ENCODE measurements at places on chromosomes 2 and 18.

- DNase-seq = no peak
These were observed 41.6 kb downstream of the SH3RF3 start for GRCh38 chr2:109170645-109171044.

- peak; percentile 95 for DNase-seq
These were observed at the start of gene GLI2 for GRCh38 chr2:120735746-120736170. Gene GLI2, plus strand, starts transcription at chr2:120735868. Its CDS starts 61,453 bp downstream, at chr2:120797321.

- DNase-seq = no peak
These were observed 170.1 kb downstream of the INHBB start for GRCh38 chr2:120515759-120516678.

GRCh38 chr2:164677271-164677670 is 56.0 kb upstream of the GRB14 start:
- DNase-seq = no peak

GRCh38 chr18:57150828-57151227 is 3.9 kb downstream of the BOD1L2 start:
- DNase-seq = peak; percentile 82

DNA sequence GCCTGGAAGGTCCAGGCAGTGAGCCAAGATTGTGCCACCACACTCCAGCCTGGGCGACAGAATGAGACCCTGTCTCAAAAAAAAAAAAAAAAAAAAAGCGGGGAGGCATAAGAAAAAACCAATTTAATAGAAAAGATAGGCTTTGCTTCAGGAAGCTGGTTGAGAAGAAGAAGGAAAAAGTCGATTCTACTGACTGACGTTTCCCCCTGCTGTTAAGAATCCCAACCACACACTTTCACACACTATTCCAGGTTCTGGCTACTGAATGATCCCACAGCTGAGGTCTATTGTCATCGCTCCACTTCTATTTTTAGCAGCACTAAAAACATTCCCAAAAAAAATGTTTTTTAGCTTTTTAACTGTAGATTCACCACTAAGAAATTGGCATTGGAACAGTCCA is 6.7 kb upstream of the CHCHD5 start:
- DNase-seq = peak; percentile 16

- DNase-seq = no peak
These were observed 220.3 kb upstream of the NRP2 start for GRCh38 chr2:205461678-205462665.

- no peak for DNase-seq
These were observed 30.0 kb upstream of the ATP6V1B1 start for GRCh38 chr2:70905443-70906421.

DNA sequence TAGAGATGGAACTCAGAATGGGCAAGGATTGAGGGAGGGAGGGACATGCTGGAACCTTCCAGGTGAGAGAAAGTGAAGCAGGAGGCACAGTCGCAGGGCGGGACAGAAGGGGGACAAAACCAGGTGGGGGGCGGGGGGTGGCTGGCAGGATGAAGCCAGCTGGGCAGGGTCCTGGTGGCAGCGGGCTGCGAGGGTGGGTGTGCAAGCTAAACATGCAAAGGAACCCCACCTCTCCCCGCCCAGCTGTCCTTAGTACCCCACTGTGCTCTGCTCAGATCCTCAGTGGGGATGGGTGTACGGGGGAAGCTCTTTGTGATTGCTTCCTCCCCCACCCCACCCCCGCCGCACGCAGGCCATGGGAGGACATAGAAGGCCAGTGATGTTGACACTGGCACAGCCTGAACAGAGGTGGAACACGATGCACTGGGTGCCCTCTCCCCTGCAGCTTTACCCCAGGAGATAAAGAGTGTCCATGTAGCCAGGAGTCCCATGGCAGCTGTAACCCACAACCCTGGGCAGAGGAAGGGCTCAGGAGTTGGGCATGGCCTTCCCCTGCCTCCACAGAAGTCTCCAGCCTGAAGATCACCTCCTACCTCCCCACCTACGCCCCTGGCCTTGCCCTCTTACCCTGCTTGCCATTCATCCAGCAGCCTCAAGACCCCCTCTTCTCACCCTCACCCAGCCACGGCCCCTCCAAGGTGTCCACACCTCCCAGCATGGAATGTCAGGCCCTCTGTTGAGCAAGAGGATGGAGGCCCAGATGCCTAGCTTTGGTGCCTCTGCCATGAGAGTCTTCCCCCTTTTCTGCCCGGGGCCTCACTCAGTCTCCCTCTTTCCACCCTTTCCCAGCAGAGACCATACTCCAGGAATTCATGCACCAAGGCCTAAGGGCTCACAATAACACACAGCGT is 206.6 kb downstream of the ZBTB7C start:
- no peak for DNase-seq

- DNase-seq = no peak
These were observed 24.8 kb upstream of the TFCP2L1 start for GRCh38 chr2:121309801-121310200.

GRCh38 chr2:10215393-10215935 is 87.2 kb upstream of the HPCAL1 start:
- no peak for DNase-seq

- DNase-seq = no peak
These were observed 16.7 kb downstream of the RAMP1 start for GRCh38 chr2:237876061-237876526.
